Left kidney (tissue), 8 donors: ENCODE measurements at places on chromosomes 3 and 15. TPM values are rescaled to one million over a fixed set of nuclear protein-coding genes. Genes with fewer than 3 reads are reported as not detected.

Gene GPR62
- polyA plus RNA-seq, result 0.48 TPM

GRCh38 chr3:146705225-146705624 is 100.1 kb upstream of the PLSCR5 start:
- DNase-seq, result no peak

Gene CNTN6
- polyA plus RNA-seq, result 4.3 TPM

Gene NOX5
- polyA plus RNA-seq, result 1.5 TPM

Gene KNG1
- 56.9 TPM for polyA plus RNA-seq

DNA sequence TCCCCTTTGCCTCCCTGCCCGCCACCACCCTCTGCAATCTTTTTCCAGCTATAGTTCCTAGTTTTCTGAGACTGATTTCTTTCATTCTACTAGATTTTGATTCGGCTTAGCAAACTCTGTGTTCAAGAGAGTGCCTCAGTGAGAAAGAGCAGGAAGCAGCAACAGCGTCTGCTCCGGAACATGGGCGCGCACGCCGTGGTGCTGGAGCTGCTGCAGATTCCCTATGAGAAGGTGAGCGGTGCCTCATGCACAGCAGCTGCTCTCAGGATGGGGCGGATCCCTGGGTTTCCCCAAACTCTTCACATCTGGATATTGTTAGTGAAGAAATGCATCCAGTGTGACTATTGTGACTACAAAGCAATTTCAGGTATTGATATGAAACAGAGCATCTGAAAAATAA is 191.8 kb downstream of the ITPR1 start:
- DNase-seq, result no peak

DNA sequence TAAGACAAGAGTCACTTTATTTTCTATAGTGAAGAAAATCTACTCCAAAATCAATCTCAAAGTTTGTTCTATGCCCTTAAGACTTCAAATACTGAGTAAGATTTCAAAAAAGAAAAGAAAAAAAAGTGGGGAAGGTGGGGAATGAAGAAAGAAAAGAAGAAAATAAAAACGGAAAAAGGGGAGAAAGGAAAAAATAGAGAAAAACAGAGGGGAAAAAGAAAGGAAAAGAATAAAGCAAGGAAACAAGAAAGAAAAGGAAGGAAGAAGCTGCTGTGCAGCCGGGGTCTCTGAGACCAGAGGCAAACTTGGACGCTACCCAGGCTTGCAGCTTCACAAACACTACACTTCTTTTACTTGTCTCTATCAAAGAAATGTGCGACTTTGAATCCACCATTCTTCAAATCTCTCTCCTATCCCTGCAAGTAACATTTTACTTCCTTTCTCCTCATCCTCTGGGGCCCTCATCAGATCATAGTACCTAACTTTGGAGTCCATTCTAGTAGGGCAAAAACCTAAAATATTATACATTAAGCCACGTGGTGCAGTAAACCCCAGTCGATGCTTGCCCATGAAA is 279.8 kb downstream of the FOXP1 start:
- no peak for DNase-seq

DNA sequence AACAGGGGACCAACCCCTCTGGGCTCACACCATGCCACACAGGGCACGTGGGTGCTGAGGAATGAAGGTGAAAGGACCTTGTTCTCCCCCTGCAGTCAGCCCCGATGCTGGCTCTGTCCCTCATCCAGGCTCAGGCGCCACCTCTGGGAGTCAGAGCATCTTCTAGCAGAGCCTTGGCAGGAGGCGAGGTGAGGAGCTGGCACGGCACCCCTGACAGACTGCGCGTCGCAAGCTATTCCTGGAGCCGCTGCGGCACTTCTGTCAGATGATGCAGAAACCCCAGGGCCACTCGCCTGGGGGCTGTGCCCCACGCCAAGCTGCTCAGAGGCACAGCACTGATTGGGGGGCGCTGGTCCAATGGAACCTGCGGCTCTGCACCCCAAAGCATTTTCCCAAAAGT is 62.0 kb downstream of the MGLL start:
- no peak for DNase-seq

DNA sequence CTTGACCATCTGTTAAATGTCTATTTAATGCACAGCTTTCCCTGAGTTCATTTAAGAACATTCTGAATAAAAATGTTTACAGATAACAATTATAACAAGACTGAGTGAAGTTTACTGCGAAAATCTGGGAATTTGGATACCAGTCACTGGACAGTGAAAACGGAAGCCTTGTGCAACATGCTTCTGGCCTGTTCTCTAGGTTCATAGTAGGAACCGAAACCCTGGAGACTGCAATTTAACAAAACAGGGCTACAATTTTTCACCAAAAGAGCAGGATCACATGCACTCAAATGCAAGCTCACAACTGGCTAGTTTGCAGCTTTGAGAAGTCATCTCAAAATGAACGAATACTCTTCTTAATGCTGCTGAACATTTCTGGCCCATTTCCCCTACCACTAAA is 435.9 kb downstream of the NR2F2 start:
- no peak for DNase-seq

DNA sequence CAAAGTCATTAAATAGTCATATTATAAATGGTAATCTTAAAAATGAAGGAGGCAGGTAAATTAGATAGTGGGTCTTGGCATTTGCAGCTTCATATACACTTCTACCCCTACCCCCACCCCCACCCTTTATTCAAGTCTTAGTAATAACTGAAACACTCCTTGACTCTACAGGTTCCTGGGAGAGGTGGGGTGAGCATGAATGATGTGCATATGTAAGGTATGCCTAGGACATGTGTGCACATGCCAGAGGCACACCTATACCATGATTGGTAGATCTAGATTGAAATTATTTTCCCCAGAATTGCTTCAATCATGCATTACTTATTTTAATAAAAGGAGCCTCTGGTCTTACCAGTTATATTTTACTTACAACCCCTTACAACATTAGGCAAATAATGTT is 40.1 kb upstream of the PDCD6IP start:
- no peak for DNase-seq

Gene SLC28A2
- polyA plus RNA-seq, result 1.0 TPM

DNA sequence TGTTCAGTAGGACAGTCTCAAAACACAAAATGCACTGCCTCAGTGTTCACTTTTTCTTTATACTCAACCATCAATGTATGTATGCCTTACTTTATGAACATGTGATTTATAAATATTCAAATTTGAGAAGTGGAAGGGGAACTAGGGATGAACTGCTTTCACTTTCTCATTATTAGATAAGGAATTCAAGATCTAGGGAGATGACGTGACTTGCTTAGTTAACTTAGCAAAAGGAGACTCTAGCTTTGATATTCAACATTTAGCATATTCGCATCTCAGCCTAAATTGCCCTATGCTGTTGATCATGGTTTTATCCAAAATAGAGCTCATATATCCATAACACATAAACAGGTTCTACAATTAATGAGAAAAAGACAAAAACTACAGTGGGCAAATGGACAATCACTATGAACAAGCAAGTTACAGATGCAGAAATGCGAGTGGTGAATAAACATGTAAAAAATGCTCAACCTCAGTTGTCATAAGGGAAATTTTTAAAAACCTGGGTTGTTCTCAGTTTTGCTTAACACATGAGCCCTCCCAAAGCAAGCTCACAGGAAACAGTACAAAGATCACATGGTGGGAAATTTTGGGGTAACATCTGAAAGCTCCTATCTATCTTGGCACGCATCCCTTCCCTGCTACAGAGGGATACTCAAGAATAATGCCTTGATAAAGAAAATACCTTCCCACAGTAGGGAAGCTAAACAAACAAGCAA is 269.8 kb downstream of the THRB start:
- DNase-seq, result no peak

DNA sequence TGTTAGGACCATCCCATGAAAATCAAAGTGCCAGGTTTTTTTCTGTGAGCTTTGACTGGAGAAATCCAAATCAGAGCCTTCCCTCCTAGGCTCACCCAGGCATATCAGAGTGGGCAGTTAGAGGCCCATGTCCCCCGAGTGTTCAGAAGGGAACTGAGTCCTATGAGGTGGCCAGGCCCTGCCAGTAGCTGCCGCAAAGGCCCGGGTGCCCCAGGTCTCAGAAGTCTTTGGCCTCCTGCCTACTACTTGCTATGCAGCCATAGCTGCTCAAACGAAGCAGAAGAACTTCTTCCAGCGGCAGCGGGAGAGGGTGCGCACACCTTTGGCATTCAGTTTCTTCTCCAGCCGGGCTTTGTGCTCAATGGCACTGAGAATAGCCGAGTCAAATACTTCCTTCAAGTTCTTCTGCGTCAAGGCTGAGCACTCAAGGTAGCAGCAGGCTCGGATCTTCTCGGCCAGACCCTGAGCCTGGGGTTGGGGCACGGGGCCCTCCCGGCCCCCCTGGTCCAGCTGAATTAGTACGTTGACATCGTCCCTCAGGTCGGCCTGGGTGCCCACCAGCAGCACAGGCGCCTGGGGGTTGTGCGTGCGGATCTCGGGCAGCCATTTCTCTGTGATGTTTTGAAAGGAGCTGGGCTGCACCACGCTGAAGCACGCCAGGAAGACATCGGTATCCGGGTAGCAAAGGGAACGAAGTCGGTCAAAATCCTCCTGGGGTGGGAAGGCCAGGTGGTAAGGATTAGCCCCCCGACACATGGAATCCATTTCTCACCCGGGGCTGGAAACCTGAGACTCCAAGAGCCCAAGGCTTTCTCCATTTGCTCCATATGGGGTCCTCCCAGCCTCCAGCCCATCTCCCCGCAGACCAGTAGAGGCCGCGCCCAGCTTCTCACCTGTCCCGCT is 992 bp downstream of the RHOV start:
- DNase-seq, result no peak

GRCh38 chr15:99210334-99210733 is 39.0 kb downstream of the TTC23 start:
- DNase-seq, result no peak

Gene MESP2
- 0.45 TPM for polyA plus RNA-seq

Gene CADM2
- 0.52 TPM for polyA plus RNA-seq

- no peak for DNase-seq
These were observed 8.6 kb downstream of the GPX1 start for GRCh38 chr3:49349348-49350114.

GRCh38 chr3:12231431-12231830 is 57.4 kb upstream of the PPARG start:
- DNase-seq, result no peak
